MM.1S (cell line): ENCODE measurements at places on chromosomes 13 and 19.

DNA sequence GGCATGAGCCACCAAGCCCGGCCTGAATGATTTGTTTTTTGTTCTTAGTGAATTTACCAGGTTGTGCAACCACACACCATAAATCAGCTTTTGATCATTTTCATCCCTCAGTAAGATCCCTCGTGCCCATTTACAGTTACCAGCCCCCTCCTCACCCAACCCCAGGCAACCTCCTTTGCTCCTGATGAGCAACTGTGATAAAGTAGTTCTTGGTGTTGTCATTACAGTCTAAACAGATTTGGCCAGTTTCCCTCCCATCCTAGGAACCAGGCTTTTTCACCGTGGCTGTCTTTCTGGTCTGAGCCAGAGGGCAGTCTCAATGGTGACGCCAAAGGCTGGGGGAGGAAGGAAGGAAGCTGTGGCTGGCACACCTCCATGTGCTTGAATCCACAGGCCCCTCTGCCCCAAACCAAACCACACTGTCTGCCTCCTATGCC lies 61.2 kb upstream of the WDFY2 start:
- DNase-seq = no peak
- no peaks in the 10 kb centered on the region for H3K36me3 ChIP-seq
- H3K4me3 ChIP-seq = no peak overlapping the region

- H3K4me3 ChIP-seq = no peak overlapping the region
- peaks cover 9% of the 10 kb centered on the region for H3K4me1 ChIP-seq
- no peak overlapping the region for H3K27ac ChIP-seq
- DNase-seq = no peak
- no peaks in the 10 kb centered on the region for H3K36me3 ChIP-seq
These were observed 15.5 kb downstream of the SETDB2 start for GRCh38 chr13:49459580-49459979.

GRCh38 chr19:6570764-6571163 lies 20.2 kb downstream of the CD70 start:
- no peak overlapping the region for H3K27ac ChIP-seq
- H3K36me3 ChIP-seq = no peaks in the 10 kb centered on the region
- peaks cover 12% of the 10 kb centered on the region for H3K27me3 ChIP-seq
- no peak overlapping the region for H3K4me3 ChIP-seq
- H3K4me1 ChIP-seq = peaks cover under 1% of the 10 kb centered on the region; the same call in 1 of the 2 replicates

DNA sequence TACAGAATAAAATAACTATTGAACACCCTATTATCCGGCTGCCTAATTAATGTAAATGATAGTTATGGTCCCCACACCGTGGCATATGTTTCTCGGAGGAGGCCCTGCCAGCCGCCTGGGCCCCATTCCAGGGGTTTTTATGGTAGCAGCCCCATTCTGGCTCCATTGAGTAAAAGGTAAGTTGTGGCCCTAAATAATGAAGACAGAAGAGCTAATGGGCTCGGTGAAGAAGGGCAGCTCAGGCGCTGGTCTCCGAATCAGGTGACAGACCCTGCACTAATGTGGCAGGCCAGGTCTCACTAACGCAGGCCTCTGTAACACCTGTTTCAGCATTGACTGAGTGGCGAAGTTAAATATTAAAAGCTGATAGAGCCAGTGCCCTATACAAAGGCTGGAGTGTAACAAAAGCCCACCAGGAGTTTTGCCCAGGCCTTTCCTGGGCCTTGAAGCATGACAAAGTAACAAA lies 19.1 kb downstream of the POP4 start:
- no peaks in the 10 kb centered on the region for H3K4me1 ChIP-seq
- no peak overlapping the region for H3K4me3 ChIP-seq
- no peak for DNase-seq
- H3K36me3 ChIP-seq = no peaks in the 10 kb centered on the region
- no peak overlapping the region for H3K27ac ChIP-seq

DNA sequence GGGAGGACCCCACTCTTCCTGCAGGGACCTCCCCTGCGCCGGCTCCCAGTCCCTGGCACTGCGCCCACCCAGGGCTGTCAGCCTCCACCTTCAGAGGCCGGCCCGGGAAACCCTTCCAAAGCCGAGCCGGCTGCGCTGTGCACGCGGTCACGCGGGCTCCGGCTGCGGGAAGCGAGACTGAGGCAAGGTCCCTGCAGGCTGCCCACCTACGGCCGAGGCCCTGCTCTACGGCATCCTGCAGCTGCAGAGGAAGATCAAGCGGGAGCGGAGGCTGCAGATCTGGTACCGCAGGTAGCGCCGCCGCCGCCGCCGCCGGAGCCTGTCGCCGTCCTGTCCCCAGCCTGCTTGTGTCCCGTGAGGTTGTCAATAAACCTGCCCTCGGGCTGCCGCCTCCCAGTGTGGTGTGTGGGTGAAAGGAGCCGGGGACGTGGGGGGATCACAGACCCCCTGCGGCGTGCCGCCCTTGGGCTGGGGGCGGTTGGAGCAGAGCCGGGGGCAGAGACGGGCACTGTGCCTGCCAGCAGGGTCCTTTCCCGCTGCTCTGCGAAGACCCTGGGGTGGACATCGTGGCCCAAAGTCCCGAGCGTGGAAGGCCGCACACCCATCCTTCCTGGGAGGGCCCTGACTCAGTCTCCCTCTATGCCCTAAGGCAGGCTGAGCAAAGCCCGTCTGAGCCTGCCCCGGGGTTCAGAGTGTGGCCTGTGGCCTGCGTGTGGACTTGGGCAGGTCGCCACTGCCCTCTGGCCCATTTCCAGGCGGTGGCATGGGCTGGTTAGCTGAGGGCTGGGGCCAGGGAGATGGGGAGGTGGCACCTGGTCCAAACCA lies 5.9 kb downstream of the GAMT start:
- no peaks in the 10 kb centered on the region for H3K27me3 ChIP-seq
- no peaks in the 10 kb centered on the region; the same call in 1 of the 2 replicates for H3K36me3 ChIP-seq
- DNase-seq = no peak

DNA sequence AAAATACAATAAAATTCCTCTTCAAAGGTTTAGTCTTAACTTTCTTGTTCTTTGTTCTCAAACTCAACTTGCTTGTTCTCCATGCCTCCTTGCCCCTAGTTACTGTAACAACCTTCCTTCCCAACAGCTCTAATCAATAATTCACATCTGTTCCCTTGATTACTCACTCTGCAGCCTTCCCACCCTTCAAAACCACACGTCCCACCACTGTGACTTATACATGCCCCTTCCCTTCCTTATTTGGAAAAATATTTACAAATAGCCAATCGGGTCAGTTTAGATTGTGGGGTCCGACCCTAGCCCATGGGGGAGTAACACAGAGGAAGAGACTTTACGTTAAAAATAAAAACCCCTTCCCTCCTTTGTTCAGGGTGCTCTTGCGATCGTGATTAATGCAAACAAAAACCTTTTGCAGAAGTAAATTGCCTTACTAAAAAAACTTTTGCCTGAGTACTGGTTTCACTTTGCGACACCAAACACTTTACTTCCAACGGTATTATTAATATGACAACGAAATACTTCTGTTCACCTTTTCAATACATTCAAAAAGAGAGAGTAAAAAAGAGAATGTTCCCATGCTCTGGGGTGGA lies 512 bp upstream of the ZNF93 start:
- peak overlapping the region; percentile 93 for H3K4me3 ChIP-seq
- H3K27ac ChIP-seq = peak overlapping the region; percentile 72; the same call in 1 of the 2 replicates
- no peaks in the 10 kb centered on the region; the same call in 1 of the 2 replicates for H3K36me3 ChIP-seq
- no peaks in the 10 kb centered on the region for H3K4me1 ChIP-seq
- no peaks in the 10 kb centered on the region for H3K27me3 ChIP-seq

DNA sequence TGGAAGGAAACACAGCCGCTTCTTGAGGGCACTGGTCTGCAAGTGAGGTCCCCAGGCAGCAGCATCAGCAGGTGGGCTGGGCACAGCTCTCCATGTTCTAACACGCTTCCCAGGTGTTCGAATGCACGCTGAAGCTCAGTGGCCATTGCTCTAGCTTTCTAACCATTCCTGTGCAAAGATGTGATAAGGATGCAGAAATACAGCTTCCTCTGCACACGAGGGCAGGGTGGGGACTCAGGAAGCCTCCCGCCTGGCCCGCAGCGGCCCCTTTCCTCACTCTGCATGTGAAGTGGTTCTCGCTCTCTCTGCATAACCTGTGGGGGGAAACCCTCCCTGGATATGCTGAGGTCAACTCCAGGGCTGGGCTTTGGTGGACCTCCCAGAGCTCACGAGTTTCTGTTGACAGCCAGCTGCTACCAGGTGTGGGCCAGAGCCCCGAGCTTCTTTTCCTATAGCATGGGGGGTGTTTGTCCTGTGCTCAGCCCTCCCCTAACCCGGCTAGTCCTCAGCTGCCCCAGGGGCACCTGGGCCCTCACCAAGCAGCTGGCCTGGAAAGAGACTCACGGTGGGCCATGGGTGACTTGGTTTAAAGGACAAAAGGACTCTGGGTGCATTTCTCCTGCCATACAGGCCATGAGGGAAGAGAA lies 168.2 kb downstream of the TEX29 start:
- DNase-seq = no peak
- no peaks in the 10 kb centered on the region for H3K4me1 ChIP-seq
- H3K36me3 ChIP-seq = no peaks in the 10 kb centered on the region
- no peaks in the 10 kb centered on the region for H3K27me3 ChIP-seq
- no peak overlapping the region for H3K4me3 ChIP-seq

DNA sequence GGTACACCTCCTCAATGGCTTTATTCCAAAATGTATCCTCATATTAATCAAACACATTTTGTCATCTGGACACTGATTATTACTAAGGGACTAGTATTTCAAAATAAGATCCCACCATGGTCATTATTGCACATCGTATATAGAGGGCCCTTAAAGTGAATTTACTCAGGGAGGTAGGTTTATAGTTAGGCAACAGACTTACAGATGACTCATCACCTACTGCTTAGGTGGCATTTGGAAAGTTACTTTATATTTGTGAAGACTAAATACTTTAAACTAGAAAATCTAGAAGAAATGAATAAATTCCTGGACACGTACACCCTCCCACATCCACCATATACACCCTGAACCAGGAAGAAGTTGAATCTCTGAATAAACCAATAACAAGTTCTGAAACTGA lies 353.0 kb downstream of the KCTD12 start:
- H3K4me1 ChIP-seq = no peaks in the 10 kb centered on the region
- no peak for DNase-seq
- no peaks in the 10 kb centered on the region for H3K27me3 ChIP-seq
- H3K4me3 ChIP-seq = no peak overlapping the region
- no peak overlapping the region for H3K27ac ChIP-seq
